ENCODE measurements at places on chromosomes 12 and 14.

DNA sequence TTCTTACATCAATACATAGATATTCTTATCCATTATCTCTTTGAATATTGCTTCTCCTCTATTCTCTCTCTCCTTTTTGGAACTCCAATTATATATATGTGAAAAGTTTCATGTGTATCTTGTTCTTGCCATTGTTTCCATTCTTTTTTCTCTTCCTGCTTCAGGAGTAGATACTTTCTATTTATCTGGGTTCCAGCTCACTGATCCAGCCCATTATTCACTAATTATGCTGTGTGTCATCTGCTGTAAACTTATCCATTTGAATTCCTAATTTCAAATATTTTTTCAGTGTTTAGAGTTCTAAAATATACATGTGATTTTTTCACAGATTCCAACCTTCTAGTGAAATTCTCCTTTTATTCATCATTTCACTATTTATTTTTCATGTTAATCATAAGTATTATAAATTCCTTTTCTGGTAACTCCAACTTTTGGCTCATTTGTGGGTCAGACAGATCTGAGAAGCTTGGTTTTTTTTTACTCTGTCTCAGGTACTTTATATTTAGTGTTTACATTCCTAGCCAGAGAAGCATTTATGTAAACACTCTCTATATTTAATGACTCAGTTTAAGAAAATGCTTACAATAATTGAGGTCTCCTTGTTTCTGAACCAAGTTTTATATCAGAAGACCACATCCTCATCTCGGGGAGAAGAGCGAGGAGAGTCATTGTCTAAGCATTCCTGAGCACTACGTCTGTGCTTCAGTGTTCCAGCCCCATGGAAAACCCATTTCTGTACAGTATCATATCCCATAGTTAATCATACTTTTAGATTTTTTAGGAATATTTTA lies 15.9 kb upstream of the AMIGO2 start:
- DNase-seq, result no peak

DNA sequence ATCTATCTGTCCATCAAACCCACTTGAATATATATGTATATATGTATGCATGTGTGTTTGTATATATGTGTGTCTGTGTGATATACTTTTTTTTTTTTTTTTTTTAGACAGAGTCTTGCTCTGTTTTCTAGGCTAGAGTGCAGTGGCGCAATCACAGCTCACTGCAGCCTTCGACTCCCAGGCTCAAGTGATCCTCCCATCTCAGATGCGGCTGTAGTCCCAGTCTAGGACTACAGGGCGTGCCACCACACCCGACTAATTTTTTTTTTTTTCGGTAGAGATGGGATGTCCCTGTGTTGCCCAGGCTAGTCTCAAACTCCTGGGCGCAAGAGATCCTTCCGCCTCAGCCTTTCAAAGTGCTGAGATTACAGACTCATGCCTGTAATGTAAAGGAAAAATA lies 13.0 kb upstream of the APOBEC1 start:
- DNase-seq, result no peak

DNA sequence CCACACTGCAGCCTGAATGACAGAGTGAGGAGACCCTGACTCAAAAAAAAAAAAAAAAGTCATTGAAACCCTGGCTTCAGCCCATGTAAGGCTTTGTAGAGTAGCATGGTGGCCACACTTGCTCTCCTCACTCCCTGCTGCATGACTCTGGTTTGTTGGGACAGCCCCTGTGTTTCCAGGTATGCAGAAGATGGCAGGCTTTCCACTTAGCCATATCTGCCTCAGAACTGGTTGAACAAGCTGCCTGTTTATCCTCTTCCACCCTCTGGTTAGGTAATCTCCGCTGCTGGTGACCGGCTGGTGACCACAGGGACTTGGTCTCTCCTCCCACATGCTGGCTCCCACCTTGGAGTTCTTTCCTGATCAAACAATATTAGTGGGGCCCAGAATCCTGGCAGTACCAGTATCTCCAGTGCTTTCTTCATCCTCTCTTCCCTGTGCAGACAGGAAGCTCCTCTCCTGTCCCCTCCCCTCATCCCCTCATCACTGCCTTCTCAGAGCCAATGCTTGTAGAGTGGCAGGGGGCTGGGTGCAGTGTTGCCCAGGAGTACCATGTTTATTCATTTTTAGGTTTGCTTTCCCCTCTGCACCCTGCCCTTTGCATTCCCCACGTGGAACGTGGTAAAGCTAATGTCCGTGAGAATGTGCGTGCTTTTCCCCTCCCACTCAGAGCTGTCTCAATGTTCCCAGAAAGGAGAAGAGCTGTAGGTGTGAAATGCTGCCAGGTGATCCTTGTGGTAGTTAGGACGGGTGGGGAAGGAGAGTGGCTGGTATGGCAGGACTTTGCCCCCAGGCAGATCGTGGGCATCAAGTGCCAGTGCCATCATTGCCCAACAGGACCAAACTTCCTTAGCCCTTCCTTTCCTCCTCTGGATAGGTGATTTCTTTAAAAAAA lies 11.3 kb downstream of the ABHD12B start:
- no peak for DNase-seq

DNA sequence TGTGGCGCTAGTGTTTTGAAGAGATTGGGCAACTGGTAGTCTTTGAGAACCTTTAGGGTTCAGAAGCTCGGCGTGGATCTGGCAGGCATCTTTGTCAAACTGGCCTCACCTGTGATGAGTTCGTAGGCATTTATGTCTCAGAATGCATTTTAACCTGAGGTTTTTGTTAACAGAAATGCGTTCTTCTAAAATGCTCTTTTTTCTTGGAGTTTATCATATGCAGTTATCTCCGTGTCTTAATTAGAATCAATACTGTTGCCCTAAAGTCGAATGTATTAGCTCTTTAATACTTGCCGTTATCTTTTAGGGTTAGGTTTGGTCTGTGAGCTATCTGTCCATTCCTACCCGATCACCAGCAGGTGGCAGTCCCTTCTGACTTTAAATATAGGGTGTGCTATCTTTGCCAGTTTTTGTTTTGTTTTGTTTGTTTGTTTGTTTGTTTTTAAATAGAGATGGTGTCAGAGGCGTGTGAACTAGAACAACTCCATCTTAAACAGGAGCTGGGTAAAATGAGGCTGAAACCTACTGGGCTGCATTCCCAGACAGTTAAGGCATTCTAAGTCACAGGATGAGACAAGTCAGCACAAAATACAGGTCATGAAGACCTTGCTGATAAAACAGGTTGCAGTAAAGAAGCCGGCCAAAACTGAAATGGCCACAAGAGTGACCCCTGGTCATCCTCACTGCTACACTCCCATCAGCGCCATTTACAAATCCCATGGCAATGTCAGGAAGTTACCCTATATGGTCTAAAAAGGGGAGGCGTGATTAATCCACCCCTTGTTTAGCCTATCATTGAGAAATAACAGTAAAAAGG lies 1.4 kb downstream of the ATF1 start:
- DNase-seq, result peak; percentile 73

- no peak for DNase-seq
Measured at GRCh38 chr14:71905031-71905430, 27.2 kb upstream of the RGS6 start.

DNA sequence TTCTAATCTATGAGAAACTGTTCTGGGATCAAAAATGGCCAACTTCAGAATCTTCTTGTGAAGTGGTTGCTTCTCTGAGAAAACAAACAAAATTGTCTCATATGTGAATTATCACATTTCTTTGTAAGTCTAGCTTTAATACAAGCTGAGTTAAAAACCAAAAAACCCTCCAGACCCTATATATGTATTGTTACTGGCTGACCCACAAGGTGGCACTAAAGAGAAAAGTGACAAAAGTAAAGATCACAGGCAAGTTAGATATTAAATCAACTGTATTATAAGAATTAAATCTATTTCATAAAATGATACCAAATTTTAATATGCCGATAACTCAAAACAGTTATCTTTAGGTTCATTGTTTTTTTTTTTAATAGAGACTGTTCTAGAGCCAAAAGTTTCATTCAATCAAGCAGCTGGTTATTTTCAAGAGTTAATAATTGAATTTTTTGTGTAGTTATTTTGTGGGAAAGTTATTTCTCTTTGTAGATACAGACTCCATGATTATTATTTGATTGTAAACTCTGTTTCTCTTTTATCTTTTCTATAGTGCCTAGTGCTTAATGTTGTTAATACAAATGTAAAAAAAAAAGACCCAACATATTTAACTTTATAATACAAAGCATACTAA lies 7.5 kb upstream of the TRHDE start:
- peak; percentile 55 for DNase-seq

DNA sequence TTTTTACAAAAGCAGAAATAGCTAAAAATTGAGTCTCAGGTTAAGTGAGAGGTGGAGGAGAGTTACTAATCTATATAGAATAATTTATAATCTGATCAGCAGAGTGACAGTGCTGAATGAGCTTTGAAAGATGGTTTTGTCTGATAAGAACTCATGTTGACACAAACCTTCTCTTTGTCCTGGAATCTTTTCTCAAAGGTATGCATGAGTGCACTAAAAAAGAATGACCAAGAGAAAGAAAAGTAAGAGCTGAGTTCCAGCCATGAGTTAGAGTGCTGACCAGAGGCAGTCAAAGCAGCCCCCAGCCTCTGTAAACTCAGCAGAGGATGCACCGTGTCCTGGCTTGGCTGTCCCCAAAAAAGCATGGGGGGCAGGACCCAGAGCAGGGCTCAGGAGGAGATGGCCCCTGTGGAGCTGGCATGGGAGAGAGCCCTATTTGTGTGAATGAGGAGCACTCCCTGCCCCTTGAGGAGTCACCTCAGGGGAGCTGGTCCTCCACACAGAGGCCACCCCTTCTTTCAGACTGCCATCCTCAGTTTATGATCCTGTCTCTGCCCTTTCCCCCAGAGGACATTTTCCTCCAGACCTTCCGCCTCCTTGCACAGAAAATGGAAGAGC lies 129.8 kb downstream of the SEC23A start:
- DNase-seq, result no peak

DNA sequence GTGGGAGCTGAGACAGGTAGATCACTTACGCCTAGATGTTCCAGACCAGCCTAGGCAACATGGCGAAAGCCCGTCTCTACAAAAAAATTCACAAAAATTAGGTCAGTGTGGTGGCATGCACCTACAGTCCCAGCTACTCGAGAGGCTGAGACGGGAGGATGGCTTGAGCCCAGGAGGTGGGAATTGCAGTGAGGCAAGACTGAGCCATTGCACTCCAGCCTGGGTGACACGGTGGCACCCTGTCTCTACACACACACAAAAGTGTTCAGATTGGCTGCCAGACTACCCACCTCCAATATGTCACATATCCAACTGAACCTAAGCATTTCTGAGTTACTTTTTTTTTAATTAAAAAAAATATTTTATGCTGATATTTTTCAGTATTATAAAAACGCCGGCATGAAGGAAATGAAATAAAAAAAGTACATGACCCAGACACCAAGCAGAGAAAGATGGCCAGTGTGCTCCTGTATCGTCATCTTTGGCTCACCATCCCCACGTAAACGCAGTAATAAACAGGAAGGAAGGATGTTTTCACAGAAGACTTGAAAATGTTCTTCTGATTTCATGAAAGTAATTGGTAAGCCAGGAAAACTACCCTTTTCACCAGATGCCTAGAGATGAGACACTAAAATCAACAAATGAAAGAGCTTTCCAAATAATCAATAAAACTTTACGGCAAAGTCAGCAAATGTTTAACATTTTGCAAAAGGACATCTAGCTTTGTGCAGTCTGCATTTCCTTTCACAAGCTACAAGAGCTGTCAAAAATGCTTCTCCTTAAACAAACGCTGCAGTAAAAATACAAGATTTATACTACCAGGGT lies 26.4 kb downstream of the CDC42BPB start:
- DNase-seq, result no peak

DNA sequence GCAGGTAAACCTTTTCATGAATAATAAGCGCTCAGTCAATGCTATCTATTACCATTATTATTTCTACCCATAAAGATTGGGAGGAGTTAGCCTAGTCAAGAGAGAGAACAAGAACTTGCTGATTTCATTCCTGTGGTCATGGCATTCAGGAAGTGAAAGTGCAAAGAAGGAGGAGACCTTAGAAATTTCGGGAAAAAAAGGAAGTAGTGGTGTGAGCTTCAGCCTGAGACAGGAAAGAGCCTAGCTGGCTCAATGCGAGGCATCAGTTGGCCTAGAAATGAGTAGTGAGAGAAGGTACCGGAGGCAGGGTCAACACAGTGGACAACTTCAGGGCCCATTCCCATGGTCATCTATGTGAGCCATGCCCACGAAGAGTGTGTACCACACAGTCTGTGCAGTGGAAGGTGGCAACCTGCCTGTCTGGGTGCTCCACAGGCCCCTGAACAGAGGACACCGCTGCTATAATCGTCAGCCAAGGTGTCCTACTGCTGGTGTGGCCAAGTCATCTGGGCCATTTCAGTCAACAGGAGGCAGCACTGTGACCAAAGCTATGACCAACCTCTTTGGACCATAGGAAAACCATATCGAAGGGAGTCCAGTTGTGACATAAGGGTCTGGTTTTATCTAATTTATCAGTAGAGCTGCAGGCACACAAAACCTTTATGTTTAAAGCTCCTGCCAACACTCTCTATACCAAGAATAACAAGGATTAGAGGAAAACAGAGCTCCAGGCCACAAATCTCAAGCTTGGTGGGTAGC lies 16.2 kb upstream of the STON2 start:
- DNase-seq, result peak; percentile 93

GRCh38 chr14:73049428-73049827 lies 8.9 kb upstream of the RBM25 start:
- no peak for DNase-seq

GRCh38 chr14:63647696-63648410 lies 6.2 kb upstream of the WDR89 start:
- no peak for DNase-seq

DNA sequence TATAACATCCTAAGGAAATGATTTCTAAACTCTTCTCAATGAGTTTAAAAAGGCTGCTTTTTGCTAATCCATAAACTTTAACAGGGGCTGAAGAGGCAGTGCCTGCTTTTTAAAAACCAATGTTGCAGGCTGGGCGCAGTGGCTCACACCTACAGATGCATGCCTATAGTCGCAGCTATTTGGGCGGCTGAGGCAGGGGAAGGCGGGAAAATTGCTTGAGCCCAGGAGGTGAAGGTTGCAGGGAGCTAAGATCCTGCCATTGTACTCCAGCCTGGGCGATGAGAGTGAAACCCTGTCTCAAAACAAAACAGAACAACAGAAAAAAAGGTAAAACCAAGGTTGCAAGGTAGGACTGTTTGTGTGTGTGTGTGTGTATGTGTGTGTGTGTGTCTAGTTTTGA lies 531.2 kb downstream of the DIO2 start:
- no peak for DNase-seq

DNA sequence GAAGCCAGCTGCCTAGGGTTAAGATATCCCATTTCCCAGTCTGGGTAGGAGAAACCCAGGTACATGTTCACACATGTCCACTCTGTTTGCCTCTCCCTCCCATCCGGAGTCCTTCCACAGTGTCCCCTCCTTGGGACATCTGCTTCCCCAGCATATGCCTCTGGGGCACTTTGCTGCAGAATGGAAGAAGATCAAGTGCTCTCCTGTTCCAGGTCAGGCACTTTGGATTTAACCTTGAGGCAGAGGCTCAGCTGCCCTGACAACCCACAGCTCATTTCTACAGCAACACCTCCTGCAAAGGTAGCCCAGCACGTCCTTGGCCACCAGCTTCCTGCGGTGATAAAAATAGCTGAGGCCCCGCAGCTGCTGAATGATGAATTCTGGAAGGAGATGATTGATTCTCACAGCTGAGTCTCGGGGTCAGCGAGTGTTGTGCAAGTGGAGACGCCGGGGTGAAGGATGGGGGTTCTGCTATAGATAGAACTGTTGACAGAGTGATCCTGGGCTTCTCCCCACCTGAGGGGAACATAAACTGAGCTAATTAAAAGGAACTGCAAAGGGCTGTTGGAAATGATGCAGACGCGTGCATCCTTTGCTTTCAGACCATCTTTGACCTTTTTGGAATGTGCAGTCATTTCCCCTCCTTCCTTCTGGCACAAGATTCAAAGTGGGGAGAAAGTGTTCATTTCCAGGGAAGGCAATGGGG lies 145.0 kb downstream of the SLC38A6 start:
- no peak for DNase-seq

GRCh38 chr14:31510222-31510621 lies 22.4 kb upstream of the GPR33 start:
- DNase-seq, result peak; percentile 23

Measured in Kasumi-1 (cell line).